ENCODE measurements at places on chromosomes 16 and 17.

DNA sequence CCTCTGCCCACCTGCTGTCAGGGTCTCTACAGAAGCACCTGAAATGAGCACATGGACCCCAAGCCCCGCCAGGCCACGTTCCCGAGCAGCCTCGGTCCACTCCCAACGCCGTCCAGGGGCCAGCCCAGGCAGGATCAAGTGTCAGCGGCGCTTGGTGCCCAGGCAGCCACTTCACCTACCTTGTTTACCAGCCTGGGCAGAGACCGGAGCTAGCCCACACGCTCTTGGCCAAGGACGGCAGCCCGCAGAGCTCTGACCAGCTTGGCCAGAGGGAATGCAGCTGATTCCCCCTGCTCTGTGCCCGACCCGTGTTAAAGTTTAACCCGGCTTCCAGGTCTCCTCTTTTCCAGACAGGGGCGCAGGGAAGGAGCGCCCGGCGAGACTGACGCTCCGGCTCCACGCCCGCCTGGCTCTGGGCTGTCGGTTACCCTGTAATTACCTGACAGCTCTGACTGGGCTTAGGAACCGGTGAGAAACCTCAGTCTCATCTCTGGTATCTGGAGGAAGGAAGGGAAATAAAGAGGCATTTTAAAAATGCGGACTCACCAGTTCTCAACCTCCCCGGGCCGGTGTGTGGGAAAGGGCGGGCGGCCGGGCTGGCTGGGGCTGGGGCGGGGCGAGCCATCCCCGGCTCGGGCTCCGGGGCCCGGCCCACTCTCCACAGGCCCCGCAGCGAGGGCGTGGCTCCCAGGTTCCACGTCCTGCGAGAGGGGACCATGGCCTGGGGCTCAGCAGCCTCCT is 4.6 kb downstream of the KIFC3 start:
- no peak for DNase-seq

DNA sequence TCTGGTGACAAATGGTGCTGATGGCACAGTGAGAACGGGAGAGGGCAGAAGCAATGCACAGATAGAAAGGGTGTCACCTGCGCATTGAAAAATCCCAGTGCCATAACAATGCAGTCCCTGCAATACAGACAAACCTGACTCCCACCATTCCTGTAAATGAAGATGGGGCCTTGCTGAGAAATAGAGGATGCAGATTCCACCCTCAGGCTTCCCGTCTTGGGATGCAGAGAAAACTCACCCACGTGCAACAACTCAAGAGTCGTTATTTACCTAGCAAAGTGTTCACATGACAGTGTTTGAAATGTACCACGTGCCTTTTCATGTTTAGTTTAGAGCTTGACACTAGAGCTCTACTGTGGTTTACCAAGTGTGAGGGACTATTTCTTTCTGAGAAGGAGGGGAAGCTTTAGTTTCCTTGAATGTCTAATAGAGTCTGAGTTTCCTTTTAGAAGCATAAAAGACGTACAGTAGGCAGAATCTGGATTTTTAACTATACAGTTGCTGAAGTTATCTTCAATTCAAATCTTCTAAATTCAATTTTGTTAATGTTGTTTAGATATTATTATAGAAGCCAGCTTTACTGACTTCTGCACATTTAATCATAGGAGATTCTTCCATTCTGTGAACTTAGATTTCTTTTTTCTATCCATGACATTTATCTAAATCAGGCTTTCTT is 35.6 kb downstream of the WWOX start:
- DNase-seq = no peak

- no peak for DNase-seq
Measured at GRCh38 chr17:57228911-57229310, 27.4 kb upstream of the MSI2 start.

GRCh38 chr16:88442727-88443576 is 10.1 kb upstream of the ZFPM1 start:
- DNase-seq = peak; percentile 1

DNA sequence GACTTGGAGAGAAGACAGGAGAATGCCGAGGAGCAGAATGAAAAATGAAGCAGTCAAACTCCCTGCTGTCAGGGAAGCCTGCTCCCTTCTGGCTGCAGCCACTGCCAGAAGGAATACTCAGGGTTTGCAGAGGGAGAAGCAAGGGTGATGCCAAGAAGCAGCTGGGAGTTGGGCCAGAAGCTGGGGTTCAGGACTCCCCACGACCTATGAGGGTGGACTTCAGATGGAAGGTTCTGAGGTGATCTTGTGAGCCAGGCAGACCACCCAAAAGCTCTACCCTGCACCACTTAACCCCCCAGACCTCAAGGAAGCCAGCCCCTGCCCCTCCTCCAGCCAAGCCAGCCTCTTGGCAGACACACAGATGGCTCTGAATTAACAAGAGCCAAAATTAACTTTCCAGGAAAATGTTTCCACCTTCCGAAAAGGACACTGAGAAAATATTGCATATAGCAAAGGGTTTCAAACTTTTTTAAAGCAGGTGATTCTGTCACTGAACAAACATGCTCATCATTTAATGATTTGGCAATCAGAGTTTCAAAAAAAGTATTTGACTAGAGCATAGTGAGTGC is 126.0 kb upstream of the ERCC4 start:
- no peak for DNase-seq

GRCh38 chr16:1778200-1779179 is 3.9 kb downstream of the SPSB3 start:
- DNase-seq = no peak

GRCh38 chr17:74424657-74425056 is 7.2 kb upstream of the GPRC5C start:
- no peak for DNase-seq

- no peak for DNase-seq
Measured at GRCh38 chr17:66578781-66579489, 256.0 kb upstream of the CACNG5 start.

DNA sequence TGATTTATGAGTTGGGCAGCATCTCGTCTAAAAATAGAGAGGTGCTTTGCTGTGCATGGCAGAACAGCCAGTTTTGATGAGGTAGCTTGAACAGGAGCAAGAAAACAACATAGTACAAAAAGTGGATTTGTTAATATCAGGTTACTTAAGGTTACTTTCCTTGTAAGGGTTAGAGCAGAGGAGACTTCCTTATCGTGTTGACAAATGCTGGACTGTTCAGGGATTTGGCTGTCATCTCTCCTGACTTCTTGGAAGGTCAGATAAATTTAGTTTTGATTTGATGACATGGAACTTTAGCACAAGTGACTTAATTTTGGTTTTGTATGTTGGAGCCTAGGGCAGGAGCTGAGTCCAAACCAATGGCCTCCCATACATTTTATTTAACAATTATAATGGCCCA is 163.9 kb upstream of the ELAC2 start:
- no peak for DNase-seq

- DNase-seq = peak; percentile 49
Measured at GRCh38 chr16:13779676-13780075, 140.3 kb upstream of the ERCC4 start.

- DNase-seq = no peak
Measured at GRCh38 chr17:75807861-75808260, 23.3 kb downstream of the UNK start.

DNA sequence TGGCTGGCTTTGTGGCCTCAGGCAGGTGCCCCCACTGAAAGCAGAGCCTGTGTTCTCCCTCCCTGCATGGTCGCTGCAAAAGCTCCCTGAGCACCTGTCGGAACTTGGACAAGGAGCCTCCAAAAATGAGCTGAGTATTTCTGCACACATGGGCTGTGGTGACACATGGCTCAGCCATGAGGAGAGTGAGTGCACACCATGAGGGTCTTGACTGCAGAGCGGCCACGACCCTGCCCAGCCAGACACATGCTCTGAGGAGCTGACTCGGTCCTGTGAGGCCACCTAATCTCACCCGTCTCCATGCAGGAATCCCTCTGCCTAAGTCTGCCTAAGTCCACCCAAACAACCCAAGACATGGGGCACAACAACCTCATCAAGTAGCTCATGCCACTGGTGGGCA is 128.9 kb downstream of the DYNLRB2 start:
- no peak for DNase-seq

DNA sequence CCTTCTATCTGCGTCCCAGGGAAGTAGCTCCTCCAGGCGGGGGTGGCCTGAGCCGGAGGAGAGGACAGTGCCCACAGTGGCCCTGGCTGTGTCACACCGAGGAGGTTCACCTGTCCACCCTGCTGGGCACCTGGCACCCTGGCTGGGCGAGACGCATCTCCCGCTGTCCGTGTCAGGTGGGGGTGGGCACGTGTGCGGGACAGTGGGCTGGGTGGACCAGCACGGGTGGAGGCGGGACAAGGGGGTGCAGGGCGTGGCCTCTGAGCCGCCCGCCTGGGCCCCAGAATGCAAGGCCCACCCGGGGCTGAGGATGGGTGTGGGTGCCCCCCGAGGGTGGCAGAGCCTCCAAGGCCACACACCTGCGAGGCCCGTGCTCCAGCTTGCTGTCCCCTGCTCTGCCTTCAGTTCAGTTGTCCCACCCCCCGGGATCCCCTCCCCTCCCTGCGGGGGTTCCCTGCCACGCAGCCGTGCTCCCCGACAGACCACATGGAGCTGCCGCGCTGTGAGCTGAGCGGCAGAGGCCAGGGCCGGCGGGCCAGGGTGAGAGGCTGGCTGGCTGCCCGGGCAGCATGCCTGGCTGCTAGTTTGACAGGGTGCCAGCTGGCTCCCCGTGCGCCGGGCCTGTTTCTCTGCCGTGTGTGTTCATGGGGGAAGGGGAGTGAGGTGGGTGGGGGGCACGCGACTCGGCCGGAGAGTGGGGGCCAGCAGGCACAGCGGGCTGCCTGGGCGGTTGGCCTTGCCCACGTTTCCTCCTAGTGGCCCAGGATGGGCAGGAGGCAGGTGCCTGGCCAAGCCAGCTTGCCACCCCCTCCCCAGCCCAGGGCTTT is 33.9 kb downstream of the BAHCC1 start:
- peak; percentile 22 for DNase-seq

DNA sequence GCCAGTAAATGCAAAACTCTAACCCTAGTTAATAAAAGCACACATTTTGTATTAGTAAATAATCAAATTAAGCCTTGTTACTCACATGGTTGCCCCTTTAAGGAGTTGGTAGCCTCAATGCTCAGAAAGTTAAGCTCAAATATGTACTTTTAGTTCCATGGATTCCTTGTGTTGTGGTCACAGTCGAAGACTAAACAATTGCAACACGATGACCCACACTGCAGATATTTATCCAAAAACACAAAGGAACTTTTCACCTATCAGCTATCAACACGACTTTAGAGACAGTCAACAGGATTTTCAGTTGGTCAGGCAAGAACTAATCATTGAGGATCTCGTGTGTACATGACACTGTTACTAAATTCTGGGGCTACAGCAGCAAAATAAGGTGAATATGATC is 47.4 kb upstream of the NUDT7 start:
- no peak for DNase-seq

GRCh38 chr16:19094542-19095365 is 19.0 kb upstream of the ITPRIPL2 start:
- DNase-seq = no peak

DNA sequence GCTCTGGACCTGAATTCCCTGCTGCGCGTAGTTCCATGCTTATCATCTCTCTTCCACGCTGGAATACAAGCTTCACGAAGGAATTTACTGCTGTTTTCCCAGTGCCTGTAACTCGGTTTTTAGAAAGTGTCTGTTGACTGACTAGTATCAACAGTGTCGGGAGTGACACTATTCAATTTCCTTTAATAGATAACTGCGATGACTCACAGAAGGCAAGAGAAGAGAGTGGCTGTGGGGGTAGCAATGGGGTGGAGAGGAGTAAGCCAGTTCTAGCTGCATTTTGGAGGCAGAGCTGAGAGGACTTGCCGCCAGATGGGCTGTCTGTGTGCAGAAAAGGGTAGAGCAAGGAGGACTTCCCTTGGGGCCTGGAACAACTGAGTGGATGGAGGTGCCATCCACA is 25.2 kb downstream of the B4GALNT2 start:
- no peak for DNase-seq

DNA sequence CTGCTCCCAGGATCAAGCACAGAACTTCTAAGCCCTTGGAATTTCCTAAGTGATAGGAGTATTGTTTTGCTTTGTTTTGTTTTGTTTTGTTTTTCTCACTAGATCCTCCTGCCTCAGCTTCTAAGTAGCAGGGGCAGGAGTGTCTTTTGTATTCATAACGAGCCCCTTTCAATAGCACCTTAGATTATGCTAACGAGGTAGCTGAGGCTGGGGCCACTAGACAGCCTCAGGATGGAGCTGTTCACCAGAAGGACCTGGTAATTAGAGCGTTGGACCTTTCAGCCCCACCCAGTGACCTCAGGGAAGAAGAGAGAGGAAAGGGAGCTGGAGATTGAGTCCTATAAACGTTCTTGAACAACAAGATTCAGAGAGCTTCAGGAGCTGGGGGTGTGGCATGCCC is 43.6 kb downstream of the IKZF3 start:
- DNase-seq = no peak

DNA sequence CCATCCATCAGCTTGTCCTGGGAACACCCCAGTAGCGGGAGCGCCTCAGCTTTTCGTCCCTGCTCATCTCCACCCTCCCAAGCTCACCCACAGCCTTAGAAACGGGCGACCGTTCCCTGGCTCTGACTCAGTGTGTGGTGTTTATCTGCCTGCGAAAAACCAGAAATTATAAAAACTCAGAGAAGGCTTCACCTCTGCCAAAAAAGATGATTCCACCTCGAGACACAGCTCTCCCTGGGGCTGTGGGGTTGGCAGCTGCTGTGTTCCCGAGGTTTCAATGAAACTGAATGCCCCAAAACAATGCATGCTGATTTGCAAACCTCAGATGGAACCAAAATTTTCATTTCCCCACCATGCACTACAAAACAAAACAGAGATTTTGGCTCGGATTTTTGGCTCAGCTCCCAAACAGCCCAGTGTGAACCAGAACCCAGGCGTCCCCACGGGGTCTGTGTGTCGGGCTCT is 62.4 kb upstream of the MED9 start:
- DNase-seq = no peak

DNA sequence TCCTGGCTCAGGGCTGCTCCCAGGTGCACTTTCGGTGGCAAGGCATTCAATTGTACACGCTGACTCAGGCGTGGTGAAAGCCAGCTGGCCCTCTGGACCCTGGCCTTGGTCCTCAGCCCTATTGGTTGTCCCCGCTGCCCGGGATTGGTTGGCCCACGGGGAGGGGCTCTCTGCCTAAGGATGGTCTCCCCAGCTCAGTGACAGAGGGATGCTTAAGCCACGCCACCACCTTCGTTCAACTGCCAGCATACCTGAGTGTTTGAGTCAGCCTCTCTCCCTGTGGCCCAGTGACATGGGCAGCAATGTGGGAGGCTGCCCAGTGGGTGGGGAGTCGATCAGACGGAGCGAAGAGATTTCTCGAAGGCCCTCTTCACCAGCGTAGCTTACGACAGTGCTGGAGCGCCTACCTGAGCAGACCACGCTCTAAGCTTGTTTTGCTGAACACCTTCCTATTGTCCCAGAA is 30.3 kb downstream of the IRF8 start:
- no peak for DNase-seq

- no peak for DNase-seq
Measured at GRCh38 chr17:27807567-27808470, 7.5 kb upstream of the NOS2 start.

GRCh38 chr17:21019976-21020586 is 22.7 kb downstream of the USP22 start:
- no peak for DNase-seq

DNA sequence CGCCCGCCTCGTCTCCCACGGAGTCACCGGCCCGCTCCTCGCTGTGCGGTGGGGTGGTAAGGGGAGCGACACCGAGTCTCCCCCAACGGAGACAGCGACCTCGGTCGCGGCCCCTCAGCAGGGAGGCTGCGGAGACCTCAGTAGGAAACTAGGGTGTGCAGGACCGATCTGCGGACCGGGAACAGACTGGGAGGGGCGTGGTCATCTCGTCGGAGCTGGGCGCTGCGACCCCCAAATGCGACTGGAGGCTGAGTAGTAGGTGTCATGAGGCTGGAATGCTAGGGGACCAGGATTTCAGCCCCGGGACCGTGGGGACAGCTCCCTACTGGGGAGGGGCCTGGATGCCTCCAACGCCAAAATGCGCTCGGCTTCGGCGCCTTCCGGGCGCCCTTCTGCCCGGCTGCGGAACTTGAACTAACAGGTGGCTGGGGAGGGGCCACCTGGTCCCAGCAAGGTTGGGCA is 1.3 kb downstream of the CACNG4 start:
- no peak for DNase-seq
